Transverse colon (tissue), 4 donors: ENCODE measurements at places on chromosomes 12 and 14. TPM values are rescaled to one million over a fixed set of nuclear protein-coding genes. Genes with fewer than 3 reads are reported as not detected.

Gene PELI2
- total RNA-seq, result 13.5 TPM

Gene PLD4
- not detected for total RNA-seq

Gene TAS2R8
- total RNA-seq, result not detected

DNA sequence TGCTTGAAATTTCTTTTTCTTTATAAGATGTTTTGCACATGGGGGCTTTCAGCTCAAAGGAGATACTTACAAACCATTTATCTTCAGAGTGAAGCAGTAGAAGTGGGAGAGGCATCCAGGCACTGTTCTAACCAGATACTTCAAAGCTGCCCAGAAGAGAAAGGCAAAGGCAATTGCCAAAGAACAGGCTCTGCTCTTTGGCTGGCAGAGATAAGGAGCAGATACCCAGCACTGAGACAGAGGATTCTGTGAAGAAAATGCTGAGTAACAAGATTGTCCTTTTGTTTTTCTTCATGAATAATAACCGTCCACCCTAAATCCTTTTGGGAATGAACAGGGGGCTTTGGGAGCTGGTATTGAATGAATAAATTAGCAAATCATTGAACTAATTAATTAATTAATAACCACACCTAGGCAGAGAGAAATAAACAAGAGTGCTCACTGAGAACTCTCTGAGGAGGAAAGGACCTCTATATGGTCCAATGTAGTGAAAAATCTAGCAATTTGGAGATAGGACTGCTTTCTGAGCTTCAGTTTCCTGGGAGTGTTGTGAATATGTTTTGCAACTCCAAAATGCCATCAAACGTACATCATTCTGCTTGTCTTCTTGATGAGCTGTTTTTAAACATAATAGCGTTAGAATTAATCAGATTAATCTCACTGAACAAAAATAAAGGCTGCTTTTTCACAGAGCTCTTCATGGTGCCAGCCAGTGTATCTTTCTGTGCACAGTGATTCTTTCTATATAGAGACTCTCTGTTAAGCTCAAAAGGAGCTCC is 192.8 kb upstream of the AMIGO2 start:
- H3K36me3 ChIP-seq, result no peaks in the 10 kb centered on the region
- no peak overlapping the region for H3K4me3 ChIP-seq
- H3K27me3 ChIP-seq, result no peaks in the 10 kb centered on the region
- DNase-seq, result no peak
- H3K4me1 ChIP-seq, result peaks cover 14% of the 10 kb centered on the region

Gene CAPZA3
- not detected for total RNA-seq

- DNase-seq, result no peak
- H3K36me3 ChIP-seq, result no peaks in the 10 kb centered on the region
- H3K27me3 ChIP-seq, result no peaks in the 10 kb centered on the region
- peaks cover 4% of the 10 kb centered on the region for H3K4me1 ChIP-seq
Observed at GRCh38 chr12:82655751-82656150, 31.0 kb upstream of the TMTC2 start.

GRCh38 chr12:49552014-49552413 is 13.2 kb downstream of the KCNH3 start:
- H3K27me3 ChIP-seq, result peaks cover 29% of the 10 kb centered on the region
- H3K36me3 ChIP-seq, result no peaks in the 10 kb centered on the region
- no peak overlapping the region for H3K27ac ChIP-seq
- DNase-seq, result no peak
- H3K4me3 ChIP-seq, result no peak overlapping the region
- no peaks in the 10 kb centered on the region for H3K4me1 ChIP-seq

DNA sequence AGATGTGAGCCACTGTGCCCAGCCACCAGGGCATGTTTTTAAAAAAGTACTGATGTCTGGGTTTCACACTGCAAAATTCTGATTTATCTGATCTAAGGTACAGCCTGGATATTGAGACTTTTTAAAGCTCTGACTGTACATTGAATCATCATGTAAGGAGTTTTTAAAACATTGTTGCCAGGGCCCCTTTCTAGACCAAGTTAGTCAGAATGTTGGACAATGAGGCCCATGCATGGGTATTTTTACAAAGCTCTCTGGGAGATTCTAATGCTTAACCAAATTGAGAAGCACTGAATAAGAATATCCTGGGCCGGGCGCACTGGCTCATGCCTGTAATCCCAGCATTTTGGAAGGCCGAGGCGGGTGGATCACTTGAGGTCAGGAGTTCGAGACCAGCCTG is 16.7 kb downstream of the TMEM19 start:
- no peak overlapping the region for H3K27ac ChIP-seq
- peaks cover 46% of the 10 kb centered on the region for H3K36me3 ChIP-seq
- no peak overlapping the region for H3K4me3 ChIP-seq
- no peaks in the 10 kb centered on the region for H3K27me3 ChIP-seq
- H3K4me1 ChIP-seq, result no peaks in the 10 kb centered on the region

GRCh38 chr12:68269779-68270178 is 16.4 kb upstream of the IL22 start:
- H3K36me3 ChIP-seq, result no peaks in the 10 kb centered on the region
- H3K4me3 ChIP-seq, result no peak overlapping the region
- no peaks in the 10 kb centered on the region for H3K27me3 ChIP-seq
- no peaks in the 10 kb centered on the region for H3K4me1 ChIP-seq
- H3K27ac ChIP-seq, result no peak overlapping the region
